ENCODE measurements at places on chromosomes 7 and 10.

GRCh38 chr7:106865130-106866041 lies at the start of gene PIK3CG:
Gene PIK3CG, plus strand, starts transcription at chr7:106865282. Its CDS starts 2,280 bp downstream, at chr7:106867562.
- no peak for DNase-seq

GRCh38 chr10:75528392-75528791 lies 97.0 kb downstream of the LRMDA start:
- DNase-seq, result no peak

DNA sequence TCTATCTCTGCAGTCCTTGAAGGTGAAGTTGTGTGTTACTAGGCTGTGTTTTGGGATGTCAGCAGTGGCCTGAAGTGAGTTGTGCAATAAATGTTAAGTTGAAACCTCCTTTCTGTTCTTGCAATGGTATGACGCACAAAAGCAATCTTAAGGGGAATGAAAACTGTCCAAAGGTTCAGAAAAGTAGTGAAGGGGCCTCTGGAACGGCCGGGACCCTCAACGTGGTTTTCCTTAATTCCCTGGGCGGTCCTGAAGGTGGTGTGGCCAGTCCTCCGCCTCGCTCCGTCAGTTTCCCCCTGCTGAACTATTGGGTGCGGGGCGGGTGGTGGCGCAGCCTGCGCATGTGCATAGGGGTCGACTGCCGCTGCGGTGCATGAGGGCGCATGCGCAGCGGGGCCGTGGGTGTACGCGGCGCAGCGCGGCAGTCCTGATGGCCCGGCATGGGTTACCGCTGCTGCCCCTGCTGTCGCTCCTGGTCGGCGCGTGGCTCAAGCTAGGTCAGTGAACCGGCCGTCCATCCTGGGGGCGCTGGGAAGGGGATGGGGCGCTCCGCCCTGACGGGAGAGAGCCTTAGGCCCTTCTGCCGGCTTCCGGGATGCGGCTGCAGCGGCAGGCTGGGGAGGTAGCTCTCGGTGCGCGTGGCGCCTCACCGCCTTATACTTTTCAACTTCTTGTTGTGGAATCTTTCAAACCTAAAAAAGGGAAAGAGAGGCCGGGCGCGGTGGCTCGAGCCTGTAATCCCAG lies at the start of gene SUMF2:
Gene SUMF2, plus strand, starts transcription at position 405 of the 744 bp plus-strand sequence. Its CDS starts 26 bp downstream, at position 431.
- DNase-seq, result peak; percentile 93

DNA sequence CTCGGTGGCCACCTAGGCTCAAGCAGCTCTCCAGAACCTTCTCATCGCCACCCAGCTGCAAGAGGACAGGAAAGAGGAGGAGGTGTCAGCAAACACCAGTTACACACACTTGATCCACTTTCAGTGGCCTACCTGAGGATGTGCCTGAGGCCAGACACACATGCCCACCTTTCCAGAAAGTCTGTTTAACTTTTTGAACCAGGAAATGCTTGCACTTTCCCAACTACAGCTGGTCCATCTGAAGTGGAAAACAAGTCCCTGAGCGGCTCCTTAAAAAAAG lies 15.7 kb upstream of the CYREN start:
- DNase-seq, result peak; percentile 14

DNA sequence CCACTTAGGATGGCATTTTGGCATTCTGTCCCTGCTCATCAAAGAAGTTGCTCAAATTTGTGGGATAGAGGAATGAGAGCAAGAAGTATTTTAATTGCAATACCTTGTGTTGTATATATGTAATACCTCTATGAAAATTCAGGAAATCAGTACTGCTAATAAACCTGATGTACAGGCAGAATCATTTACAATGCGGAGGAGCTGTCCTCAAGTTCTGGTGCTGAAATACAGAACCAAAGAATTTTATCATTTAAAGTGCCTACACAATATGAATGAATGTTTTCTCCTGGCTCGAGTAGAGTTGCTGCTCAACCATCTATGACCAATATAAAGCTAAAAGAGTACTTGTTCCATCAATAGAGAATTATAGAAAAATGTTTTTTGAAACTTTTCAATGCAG lies 305.8 kb downstream of the PLXNA4 start:
- DNase-seq, result no peak

DNA sequence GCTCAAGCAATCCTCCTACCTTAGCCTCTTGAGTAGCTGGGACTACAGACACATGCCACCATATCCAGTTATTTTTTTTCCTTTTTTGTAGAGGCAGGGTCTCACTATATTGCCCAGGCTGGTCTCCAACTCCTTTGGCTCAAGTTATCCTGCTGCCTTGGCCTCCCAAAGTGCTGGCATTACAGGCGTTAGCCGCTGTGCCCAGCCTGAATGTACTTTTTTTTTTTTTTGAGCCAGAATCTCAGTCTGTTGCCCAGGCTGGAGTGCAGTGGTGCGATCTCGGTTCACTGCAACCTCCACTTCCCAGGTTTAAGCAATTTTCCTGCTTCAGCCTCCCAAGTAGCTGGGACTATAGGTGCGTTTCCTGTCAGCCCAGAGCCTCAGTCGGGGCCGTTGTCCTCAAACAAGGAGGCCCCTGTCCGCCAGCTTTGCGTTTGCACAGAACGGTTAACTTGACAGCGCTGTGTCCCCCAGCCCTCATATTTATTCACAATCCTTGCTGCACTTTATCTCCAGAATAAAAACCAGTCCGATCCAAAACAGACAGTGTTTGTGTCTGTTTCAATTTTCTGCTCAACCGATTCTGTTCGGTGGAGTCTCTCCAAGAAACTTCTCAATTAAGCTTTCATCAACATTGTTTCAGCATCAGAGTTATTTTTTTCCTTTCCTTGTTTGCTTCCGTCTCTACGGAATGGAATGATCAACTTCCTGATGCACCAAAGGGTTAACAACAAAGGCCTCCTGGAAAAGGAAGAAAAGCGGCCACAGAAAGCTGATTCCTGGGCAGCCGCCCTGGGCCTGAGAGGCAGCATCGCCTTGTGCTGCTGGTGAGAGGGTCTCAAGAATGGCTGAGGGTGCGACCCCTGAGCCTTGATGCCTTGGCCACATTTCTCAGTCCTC lies 64.5 kb downstream of the PDIA4 start:
- DNase-seq, result no peak

GRCh38 chr10:4549139-4549653 lies 276.8 kb upstream of the AKR1E2 start:
- DNase-seq, result no peak

GRCh38 chr10:75432176-75432575 lies 752 bp downstream of the LRMDA start:
- no peak for DNase-seq

GRCh38 chr7:129470411-129470810 lies 31.9 kb upstream of the SMKR1 start:
- no peak for DNase-seq

GRCh38 chr10:24989867-24990266 lies 26.1 kb downstream of the ENKUR start:
- no peak for DNase-seq

DNA sequence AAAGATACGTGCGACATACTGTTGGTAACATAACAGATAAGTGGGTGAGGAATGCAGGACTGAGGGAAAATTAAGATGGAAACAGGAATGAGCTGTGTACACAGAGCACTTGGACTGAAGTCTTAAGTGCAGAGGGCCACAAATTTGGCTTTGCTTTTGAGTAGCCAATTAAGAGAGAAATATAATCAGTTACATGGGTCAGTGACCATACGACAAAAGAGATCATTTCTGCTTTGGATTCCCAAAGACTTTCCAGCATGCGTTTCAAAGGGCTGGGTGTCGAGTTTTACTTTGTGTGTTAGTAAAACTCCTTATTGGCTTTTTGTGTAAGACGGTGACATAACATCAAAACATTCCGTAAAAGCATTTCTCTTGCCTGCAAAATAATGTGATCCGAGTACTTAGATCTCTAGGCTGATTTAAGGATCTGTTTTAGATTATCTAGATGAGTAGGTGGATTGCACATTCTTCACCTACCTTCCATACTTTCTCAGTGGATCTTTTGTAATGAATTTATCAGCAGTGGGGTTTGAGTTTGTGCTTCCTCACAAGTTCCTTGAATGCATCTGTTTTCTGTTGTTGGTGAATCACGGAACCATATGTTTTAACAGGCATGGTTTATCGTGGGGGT lies 7.5 kb downstream of the RABGEF1 start:
- no peak for DNase-seq

DNA sequence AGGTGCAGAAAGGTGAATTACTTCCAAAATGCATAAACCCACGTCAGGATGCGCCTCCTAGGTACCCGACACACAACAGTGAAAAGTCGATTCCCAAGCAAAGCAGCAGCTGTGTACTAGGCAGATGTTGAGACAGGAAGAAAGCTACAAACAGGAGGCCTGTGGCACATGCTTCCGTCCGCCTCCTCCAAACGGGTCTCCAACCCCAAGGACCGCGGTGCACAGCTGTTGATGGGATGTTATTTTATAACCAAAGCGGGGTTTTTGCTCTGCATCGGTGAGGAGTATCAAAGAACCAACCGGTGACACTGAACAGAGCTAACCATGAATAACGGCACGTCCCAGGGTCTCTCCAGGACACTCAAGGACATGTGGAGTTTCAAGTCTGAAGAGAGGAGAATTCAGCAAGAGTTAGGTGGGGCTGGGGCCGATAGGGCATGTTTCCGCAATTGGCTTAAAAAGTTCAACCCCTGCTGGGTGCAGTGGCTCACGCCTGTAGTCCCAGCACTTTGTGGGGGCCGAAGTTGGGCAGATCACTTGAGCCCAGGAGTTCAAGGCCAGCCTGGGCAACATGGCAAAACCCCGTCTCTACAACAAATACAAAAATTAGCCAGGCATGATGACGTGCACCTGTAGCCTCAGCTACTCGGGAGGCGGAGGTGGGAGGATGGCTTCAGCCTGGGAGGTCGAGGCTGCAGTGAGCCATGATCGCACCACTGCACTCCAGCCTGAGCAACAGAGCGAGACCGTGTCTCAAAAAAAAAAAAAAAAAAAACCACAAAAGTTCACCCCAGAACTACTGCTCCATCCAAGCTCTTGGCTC lies 108.0 kb downstream of the SMURF1 start:
- DNase-seq, result no peak

- no peak for DNase-seq
Measured at GRCh38 chr10:24590697-24591457, 132.8 kb downstream of the ARHGAP21 start.
